ENCODE measurements at places on chromosomes 3 and 15. TPM values are rescaled to one million over a fixed set of nuclear protein-coding genes. Genes with fewer than 3 reads are reported as not detected.

GRCh38 chr3:128591738-128592426, 58.7 kb downstream of the RPN1 start:
- no peaks in the 10 kb centered on the region for H3K4me1 ChIP-seq
- no peaks in the 10 kb centered on the region for H3K27me3 ChIP-seq
- no peak overlapping the region for H3K27ac ChIP-seq

DNA sequence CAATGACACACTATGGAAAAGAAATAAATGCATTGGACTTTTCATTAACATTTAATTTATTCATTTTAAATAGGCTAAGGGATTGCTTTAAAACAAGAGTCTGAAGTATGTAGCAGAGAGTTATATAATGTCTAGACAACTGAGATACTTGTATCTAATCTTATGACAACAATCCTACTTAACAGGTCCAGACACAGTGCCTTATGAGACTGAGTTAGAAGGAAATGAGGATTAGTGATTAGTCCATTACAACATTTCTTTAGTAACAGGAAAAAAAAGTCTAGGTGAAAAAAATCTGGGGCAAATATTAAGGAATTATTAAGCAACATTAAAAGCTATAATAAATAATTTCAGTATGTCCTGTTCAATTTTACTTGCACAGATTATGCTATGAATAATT, 140.6 kb downstream of the MEIS2 start:
- DNase-seq = no peak
- H3K27me3 ChIP-seq = no peaks in the 10 kb centered on the region
- H3K27ac ChIP-seq = no peak overlapping the region
- H3K4me1 ChIP-seq = peaks cover 14% of the 10 kb centered on the region
- H3K4me3 ChIP-seq = no peak overlapping the region

DNA sequence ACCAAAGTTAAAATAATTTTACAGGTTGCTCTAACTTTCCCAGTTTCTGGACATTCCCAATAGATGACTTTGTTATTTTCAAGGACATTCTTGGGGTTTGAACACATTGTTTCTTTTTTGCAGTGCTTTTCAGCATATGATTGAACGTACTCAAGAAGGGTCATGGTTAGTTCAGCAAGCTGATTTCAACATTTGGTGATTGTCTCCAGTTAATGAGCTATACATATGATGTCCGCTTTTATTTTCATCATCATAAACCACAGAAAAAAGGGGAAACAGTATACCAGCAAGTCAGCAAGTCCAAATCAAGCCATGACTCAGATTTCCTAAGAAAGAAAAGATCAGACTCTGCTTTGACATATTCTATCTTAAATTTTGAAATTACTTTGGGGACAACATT, 69.4 kb downstream of the B3GALNT1 start:
- no peaks in the 10 kb centered on the region for H3K36me3 ChIP-seq
- H3K27ac ChIP-seq = no peak overlapping the region
- H3K4me3 ChIP-seq = no peak overlapping the region
- H3K4me1 ChIP-seq = no peaks in the 10 kb centered on the region

DNA sequence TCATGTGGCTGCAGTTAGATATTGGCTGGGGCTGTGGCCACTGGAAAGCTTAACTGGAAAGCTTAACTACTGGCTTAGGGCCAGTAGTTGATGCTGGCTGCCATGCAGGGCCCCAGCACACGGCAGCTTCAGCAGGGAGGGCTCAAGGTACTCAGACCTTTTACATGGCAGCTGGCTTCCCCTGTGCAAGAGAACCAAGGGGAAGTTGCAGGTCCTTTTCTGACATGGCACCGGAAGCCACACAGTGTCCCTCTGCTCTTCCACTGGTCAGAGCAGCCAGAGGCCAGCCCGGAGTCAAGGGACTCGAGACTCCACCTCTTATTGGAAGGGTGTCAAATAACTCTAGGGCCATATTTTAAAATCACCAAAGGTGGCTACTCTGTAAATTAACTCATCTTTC, 24.5 kb downstream of the CCR9 start:
- no peaks in the 10 kb centered on the region for H3K27me3 ChIP-seq
- H3K4me1 ChIP-seq = no peaks in the 10 kb centered on the region
- DNase-seq = no peak
- no peak overlapping the region for H3K4me3 ChIP-seq
- H3K27ac ChIP-seq = no peak overlapping the region

GRCh38 chr3:172915911-172916514, 165.5 kb downstream of the ECT2 start:
- H3K4me3 ChIP-seq = no peak overlapping the region
- H3K27ac ChIP-seq = no peak overlapping the region
- no peaks in the 10 kb centered on the region for H3K36me3 ChIP-seq
- H3K27me3 ChIP-seq = no peaks in the 10 kb centered on the region

- H3K4me3 ChIP-seq = no peak overlapping the region
- H3K36me3 ChIP-seq = no peaks in the 10 kb centered on the region
- no peaks in the 10 kb centered on the region for H3K4me1 ChIP-seq
- H3K27ac ChIP-seq = no peak overlapping the region
- H3K27me3 ChIP-seq = no peaks in the 10 kb centered on the region
These were observed 88.7 kb downstream of the TFG start for GRCh38 chr3:100798012-100798411.

GRCh38 chr15:57797110-57797509, 90.6 kb downstream of the POLR2M start:
- H3K27me3 ChIP-seq = no peaks in the 10 kb centered on the region
- H3K4me3 ChIP-seq = no peak overlapping the region
- H3K36me3 ChIP-seq = no peaks in the 10 kb centered on the region
- H3K27ac ChIP-seq = no peak overlapping the region

DNA sequence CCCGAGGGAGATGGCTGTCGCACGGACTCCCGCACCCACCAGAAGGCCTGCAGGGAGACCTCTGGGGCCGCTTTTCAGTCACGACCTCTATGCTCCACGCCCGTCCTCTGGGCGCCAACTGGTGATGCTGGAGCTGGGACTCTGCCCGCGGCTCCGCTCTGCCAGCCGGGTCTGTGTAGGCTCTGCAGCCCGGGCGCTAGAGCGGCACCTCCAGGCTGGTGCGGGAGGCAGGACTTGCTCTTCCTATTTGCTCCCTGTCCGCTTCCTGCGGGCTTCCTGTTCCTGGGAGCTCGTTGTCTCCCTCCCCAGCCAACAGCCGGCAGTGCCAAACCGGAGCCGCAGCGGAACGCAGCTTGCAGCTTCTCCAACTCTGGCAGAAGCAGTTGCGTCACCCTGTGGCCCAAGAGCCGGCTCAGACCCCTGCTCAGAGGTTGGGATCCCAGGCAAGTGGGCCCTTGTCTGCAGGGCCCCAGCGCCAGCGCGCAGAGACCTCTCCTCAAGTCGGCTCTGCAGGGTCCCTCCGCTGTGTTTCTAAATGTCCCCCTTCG, 285.9 kb downstream of the XXYLT1 start:
- no peak overlapping the region for H3K27ac ChIP-seq
- peak overlapping the region; percentile 38 for H3K4me3 ChIP-seq
- no peaks in the 10 kb centered on the region for H3K4me1 ChIP-seq
- H3K27me3 ChIP-seq = no peaks in the 10 kb centered on the region
- no peaks in the 10 kb centered on the region for H3K36me3 ChIP-seq

GRCh38 chr3:69320871-69321271, 65.0 kb downstream of the FRMD4B start:
- peak overlapping the region; percentile 59 for H3K27ac ChIP-seq
- no peaks in the 10 kb centered on the region for H3K27me3 ChIP-seq
- no peak for DNase-seq
- H3K36me3 ChIP-seq = no peaks in the 10 kb centered on the region

DNA sequence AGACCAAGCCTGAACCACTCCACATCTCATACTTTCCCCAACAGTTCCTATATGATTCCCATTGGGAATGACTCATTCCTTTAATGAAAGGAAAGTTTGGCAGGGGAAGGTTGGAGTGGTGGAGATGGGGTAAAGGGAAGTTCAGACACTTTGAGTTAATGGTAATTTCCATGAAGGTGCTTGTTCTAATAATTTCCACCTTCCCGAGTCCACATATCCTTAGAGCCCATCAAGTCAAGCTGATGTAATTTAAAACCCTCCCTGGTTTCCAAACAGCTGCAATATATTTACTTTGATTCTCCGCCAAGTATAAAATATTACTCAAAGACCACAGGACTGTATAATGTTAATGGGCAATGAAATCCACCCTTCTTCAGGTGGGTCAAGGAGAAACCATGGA, 95.0 kb upstream of the GALNT15 start:
- no peaks in the 10 kb centered on the region for H3K27me3 ChIP-seq
- no peak for DNase-seq
- no peak overlapping the region for H3K27ac ChIP-seq
- no peaks in the 10 kb centered on the region for H3K36me3 ChIP-seq
- H3K4me1 ChIP-seq = no peaks in the 10 kb centered on the region
- no peak overlapping the region for H3K4me3 ChIP-seq

DNA sequence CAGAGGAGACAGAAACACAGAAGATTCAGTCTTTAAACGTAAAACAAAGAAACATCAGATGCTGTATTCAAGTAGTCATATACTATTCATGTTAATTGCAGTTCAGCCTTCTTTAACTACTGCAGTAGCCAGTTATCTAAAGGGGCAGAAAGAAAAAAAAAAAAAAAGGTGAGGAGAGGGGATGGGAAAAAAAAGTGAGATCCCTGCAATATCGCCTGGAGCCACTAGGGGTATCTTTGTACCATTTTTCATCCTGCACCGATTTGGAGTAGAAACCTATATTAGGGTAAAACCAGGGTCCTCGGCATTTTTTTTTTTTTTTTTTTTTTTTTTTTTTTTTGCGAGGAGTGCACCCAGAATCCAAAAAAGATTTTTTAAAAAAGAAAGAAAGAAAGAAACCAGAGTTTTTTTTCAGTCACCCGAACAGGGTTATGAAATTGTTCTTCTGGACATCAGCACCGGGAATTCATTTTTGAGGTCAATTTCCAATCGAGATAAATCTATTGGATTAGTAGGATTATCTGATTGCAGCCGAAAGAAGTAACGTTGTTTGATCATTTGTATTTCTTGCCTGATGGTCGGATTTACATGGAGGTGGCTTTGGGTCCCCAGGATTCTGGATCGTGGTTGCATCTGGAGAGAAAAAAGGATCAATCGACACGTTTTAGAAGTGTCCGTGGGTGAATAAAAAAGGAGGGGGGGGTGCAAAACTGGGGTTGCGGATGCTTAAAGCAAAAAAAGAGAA, 186.7 kb downstream of the NLGN1 start:
- H3K27ac ChIP-seq = no peak overlapping the region
- H3K4me3 ChIP-seq = no peak overlapping the region
- no peaks in the 10 kb centered on the region for H3K27me3 ChIP-seq
- DNase-seq = peak; percentile 14
- H3K4me1 ChIP-seq = no peaks in the 10 kb centered on the region
- H3K36me3 ChIP-seq = no peaks in the 10 kb centered on the region

- no peak overlapping the region for H3K27ac ChIP-seq
- no peaks in the 10 kb centered on the region for H3K27me3 ChIP-seq
- no peaks in the 10 kb centered on the region for H3K36me3 ChIP-seq
- no peak for DNase-seq
These were observed 17.3 kb upstream of the STAC start for GRCh38 chr3:36362973-36363372.

- H3K27ac ChIP-seq = no peak overlapping the region
- H3K27me3 ChIP-seq = no peaks in the 10 kb centered on the region
- no peaks in the 10 kb centered on the region for H3K4me1 ChIP-seq
- DNase-seq = no peak
- no peak overlapping the region for H3K4me3 ChIP-seq
These were observed 315.5 kb downstream of the FHIT start for GRCh38 chr3:60935709-60936108.

GRCh38 chr3:13072600-13073325, 466 bp downstream of the IQSEC1 start:
- no peaks in the 10 kb centered on the region for H3K4me1 ChIP-seq
- DNase-seq = no peak
- no peak overlapping the region for H3K27ac ChIP-seq
- no peak overlapping the region for H3K4me3 ChIP-seq
- no peaks in the 10 kb centered on the region for H3K36me3 ChIP-seq

- H3K4me3 ChIP-seq = no peak overlapping the region
- peaks cover 23% of the 10 kb centered on the region for H3K4me1 ChIP-seq
- no peaks in the 10 kb centered on the region for H3K27me3 ChIP-seq
- DNase-seq = no peak
These were observed 124.5 kb upstream of the CTDSPL start for GRCh38 chr3:37737134-37737533.

GRCh38 chr3:102205647-102206046, 229.2 kb upstream of the ZPLD1 start:
- no peaks in the 10 kb centered on the region for H3K36me3 ChIP-seq
- H3K27me3 ChIP-seq = no peaks in the 10 kb centered on the region
- no peak for DNase-seq

GRCh38 chr3:107978131-107979055, 112.4 kb downstream of the CD47 start:
- H3K36me3 ChIP-seq = no peaks in the 10 kb centered on the region
- no peak overlapping the region for H3K27ac ChIP-seq

DNA sequence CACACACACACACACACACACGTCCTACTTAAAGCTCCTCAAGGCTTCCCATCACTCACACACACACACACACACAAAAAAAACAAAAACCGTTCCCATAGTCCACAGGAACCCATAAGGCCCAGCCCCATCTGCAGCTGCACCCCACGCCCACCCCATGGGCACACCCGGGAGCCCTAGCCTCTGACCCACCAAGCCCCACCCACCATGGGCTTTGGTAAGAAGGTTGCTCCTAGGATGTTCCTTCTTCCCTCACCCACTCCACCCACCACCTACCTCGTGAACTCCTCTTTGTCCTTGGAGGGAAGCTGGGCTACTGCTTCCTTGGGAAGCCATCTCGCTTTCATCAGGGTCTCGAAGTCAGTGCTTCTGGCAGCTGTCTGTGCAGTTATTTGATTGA, 115.1 kb downstream of the TPRA1 start:
- 0 out of 2 replicates have a peak, but pooled peaks cover 3% of the 10 kb centered on the region for H3K4me1 ChIP-seq
- no peak overlapping the region for H3K27ac ChIP-seq
- H3K36me3 ChIP-seq = no peaks in the 10 kb centered on the region
- H3K4me3 ChIP-seq = no peak overlapping the region

DNA sequence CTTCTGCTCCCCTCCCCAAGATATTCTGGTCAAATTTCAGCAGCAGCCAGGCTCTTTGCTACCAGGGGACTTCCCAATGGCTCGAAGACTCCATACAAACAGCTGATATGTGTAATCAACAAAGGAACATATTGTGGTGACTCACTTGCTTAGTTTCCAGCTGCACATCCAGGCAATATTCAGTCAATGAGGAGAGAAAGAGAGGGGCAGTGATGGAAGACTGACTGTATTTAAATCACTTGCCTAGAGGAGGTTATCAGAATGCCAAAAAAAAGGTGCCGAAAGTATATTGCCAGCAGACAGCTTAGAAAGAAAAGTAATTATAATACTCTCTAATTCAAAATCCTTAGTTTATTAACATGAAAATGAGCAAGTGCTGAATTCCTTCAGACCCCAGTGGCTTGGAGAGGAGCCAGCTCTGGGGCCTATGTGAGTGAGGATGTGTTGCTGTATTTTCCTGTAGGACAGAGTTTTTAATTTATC, 236.5 kb downstream of the LRTM1 start:
- no peaks in the 10 kb centered on the region for H3K36me3 ChIP-seq
- no peak overlapping the region for H3K27ac ChIP-seq
- H3K27me3 ChIP-seq = no peaks in the 10 kb centered on the region
- no peaks in the 10 kb centered on the region for H3K4me1 ChIP-seq
- no peak for DNase-seq

- no peaks in the 10 kb centered on the region for H3K27me3 ChIP-seq
These were observed 309.3 kb downstream of the LRRC3B start for GRCh38 chr3:26931896-26932295.

PAK2 gene
- 73.7 TPM for total RNA-seq

PLSCR2 gene
- not detected for total RNA-seq

EPHB1 gene
- total RNA-seq = 4.6 TPM

STRA6 gene
- 2.1 TPM for total RNA-seq
